ENCODE measurements at places on chromosomes 1 and 21.
A peak's percentile ranks its signal among the peaks of the same experiment; 100 is the strongest.

DNA sequence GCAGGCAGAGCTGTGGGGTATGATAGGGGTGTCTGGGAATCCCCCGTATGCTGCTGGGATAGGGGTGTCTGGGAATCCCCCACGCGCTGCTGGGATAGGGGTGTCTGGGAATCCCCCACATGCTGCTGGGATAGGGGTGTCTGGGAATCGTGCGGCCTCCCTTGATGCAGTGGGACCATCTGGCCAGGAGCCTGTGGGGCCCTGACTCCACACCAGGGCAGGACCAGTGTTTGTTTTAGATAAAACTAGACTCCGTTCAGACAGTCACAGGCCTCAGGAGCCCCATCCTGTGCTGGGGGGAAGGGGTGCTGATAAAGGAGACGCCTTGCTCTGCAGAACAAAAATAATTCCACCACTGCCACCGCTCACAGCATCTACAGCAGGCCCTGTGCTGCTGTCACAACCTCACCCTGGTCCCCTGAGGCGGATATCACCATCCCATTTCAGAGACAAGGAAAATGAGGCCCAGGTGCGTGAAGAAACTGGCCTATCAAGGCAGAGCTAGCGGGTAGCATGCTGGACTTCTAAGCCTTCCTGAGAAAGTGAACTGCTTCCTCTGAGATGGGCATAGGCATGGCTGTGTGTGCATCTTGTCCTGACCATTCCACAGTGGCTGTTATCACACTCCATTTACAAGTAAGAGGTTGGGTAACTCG lies 24.0 kb downstream of the ECE1 start:
- DNase-seq = no peak

- peak; percentile 50 for DNase-seq
These were observed 7.6 kb downstream of the TTF2 start for GRCh38 chr1:117067533-117068370.

DNA sequence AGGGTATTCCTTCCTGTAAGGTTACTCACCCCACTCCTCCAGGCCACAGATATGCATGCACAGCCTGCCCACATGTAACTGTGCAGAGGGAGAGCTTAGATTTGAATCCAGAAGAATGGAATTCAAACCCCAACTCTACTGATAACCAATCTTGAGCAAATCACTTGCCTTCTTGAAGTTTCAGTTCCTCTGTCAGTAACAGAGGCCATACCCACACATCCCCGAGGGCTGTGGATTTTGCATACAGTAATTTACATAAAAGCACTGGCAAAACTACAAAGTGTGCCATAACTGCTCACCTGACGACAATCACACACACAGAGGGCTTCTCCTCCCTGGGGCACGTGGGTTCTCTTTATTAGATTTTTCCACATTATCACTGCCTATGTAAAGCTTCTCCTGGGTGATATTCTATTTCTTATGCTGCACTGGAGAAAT lies 18.6 kb downstream of the CD247 start:
- DNase-seq = peak; percentile 37

DNA sequence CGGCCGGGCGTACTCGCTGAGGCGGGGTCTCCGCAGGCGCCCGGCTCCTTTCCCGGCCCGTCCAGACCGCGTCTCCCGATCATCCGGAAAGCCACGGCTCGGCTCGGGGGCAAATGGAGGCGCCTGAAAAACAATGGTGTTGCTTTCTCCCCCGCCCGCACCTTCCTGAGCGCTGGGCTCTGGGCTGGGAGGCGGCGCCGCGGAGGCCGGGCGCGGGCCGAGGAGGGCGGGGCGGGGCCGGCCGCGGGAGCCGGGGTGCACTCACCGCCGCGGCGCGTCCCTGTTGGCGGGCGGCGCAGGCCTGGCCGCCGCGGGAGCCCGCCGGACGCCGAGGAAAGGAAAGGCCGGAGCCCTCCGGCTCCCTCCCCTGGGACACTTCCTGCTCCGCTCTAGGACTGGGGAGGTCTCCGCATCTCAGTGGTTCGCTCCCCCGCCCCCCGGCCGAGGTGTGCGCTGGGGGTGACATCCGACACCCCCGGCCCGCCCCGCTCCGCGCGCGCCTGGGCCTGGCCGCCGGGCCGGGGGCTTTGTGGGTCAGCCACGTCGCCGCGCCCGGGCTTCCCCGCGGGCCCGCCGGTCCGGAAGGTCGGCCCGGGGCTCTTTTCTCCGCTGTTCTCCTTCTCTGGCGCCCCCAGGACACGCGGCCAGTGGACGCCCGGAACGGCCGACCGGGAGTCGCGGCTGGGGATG lies at the start of gene ZNF496:
TSS of gene ZNF496 (minus strand) at position 343 of the 690 bp plus-strand sequence. CDS start 2,289 bp downstream, outside the sequence.
- peak; percentile 62 for DNase-seq

GRCh38 chr1:215566556-215567490 lies at the start of gene KCTD3:
KCTD3 (plus strand) TSS chr1:215567304; CDS start chr1:215567686, 382 bp downstream.
- DNase-seq = peak; percentile 42

DNA sequence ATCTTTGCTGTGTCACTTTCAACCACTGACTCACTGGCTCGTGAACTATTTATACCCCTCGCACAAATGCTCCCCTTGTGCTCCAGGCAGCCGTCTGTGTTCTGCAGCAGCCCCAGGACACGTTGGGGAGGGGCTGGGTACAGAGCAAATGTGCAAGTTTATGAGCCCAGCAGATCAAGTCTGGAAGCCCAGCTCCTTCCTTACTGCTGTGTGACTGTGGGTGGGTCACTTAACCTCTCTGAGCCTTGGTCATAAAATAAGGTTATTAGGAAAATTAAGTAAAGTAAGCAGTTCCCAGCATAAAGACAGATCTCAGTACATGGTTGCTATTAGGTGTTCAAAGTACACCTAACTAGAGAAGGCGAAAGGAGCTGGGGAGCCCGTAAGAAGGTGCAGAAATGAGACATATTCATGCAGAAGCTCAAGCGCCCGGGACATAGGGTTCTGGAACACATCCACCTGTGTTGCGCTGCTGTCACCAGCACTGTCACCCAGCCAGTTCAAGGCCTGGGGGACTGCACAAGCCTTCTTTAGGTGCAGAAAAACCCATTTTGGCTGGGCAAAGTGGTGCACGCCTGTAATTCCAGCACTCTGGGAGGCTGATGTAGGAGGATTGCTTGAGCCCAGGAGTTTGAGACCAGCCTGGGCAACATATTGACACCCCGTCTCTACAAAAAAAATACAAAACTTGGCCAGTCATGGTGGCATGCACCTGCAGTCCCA lies 13.8 kb downstream of the EFHD2 start:
- DNase-seq = no peak

GRCh38 chr1:168112673-168113305 lies 23.9 kb downstream of the GPR161 start:
- peak; percentile 15 for DNase-seq

Data from CD4-positive, alpha-beta T cell treated with Interleukin-17A for 4 hours (primary cell).